ENCODE measurements at places on chromosomes 2 and 18.
A peak's percentile ranks its signal among the peaks of the same experiment; 100 is the strongest.

- no peak for DNase-seq
These were observed 20.9 kb upstream of the KIDINS220 start for GRCh38 chr2:8858264-8858663.

DNA sequence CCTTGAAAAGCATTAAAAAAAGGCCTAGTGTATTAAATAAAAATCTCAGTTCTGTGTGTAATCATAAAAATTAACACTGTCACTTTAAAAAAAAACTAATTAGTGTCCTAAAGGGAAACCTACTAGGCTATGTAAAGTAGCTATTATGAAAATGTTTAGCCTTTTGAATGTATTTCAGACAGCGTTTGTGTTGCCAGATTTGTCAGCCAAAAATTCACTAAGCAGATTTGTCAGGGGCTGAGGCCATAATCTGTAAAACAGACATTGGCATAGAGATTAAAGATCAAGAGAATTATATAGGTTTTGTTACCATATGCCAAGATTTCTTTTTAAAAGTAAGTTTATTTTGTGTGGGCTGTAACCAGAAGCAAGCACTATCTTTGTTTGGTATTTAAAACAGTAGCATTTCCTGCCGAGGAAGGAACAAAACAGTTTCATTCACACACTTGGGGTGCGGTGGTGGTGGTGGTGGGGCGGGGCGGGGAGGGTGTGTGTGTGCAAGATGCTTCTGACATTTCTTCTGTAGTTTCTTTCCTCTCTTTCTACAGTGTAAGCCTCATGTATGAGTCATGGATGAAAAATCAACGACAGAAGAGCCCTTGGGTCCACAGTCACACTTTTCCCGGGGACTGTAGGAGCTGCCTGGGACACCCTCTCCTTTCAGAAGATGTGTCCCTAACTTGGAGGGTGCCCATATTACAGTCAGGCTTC lies 328.5 kb upstream of the FANCL start:
- DNase-seq: peak; percentile 47

GRCh38 chr2:10180229-10180628 lies 57.7 kb downstream of the RRM2 start:
- DNase-seq: no peak

DNA sequence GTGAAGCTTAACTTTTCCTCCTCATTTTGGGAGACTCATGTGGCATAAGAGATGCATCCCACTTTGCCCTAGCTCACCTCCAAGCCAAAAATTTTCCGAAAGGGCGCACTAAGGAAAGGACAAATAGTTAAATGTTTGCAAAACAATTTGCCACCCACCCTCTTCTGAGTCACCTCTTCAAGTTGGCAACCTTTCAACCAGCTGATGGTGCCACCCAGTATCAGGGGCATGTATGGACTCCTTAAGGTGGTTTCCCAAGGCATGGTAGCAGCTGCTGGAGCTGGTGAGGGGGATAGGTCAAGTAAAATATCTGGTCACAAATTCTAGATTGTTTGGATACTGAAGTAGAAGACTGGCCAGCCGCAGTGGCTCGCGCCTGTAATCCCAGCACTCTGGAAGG lies 17.2 kb upstream of the ITGAV start:
- no peak for DNase-seq

GRCh38 chr18:3806656-3807055 lies 356.7 kb downstream of the TGIF1 start:
- no peak for DNase-seq

DNA sequence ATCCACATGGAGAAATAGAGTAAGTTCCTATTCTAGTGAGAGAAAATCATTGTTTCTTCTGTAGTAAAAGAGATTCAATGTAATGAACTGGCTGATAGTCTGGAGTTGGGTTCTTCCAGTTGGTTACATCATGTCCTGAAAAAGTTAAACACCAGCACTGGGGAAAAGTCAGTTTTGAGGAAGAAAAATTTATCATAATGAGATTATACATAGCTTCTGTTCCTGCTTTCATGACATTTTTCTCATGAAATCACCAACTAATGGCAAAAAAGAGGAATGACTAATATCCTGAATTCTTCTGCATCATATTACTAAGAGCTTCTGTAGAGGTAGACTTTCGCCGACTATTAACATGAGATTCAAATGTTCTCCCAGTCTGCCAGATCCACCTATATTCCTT lies 69.2 kb upstream of the SLC9A2 start:
- no peak for DNase-seq

All from activated CD8-positive, alpha-beta memory T cell treated with anti-CD3 and anti-CD28 coated beads, Interleukin-2, amount 10 ng/mL, durations not matched to agents 7 days and 5 days (primary cell).